NK-92 treated with Interleukin-12 subunit alpha and Interleukin-12 subunit beta, amount 100 ng/mL, for 24 hours (cell line): ENCODE measurements at places on chromosomes 3 and 15.

- DNase-seq = no peak
These were observed 13.1 kb upstream of the ABHD2 start for GRCh38 chr15:89075101-89075640.

GRCh38 chr3:76582632-76583378 is 457.1 kb upstream of the ROBO2 start:
- no peak for DNase-seq

GRCh38 chr15:44193651-44194322 is 1.3 kb downstream of the FRMD5 start:
- no peak for DNase-seq

DNA sequence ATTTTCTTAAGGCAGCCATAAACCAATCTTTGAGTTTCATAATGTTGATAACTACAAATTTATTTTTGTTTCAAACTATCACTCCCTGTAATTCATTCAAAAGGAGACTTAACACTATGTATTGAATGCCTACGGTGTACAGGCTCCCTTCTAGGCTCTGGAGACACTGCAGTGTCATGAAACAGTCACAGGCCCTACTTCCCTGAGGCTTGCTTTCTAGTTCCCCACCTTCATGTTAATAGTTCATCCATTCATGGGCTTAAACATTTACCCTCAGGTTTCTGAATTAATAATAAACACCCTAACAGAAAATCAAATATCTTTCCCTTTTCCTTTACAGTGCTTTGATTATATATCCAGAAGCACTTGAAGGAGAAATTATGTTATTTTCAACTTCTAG is 168.7 kb downstream of the CHL1 start:
- no peak for DNase-seq

DNA sequence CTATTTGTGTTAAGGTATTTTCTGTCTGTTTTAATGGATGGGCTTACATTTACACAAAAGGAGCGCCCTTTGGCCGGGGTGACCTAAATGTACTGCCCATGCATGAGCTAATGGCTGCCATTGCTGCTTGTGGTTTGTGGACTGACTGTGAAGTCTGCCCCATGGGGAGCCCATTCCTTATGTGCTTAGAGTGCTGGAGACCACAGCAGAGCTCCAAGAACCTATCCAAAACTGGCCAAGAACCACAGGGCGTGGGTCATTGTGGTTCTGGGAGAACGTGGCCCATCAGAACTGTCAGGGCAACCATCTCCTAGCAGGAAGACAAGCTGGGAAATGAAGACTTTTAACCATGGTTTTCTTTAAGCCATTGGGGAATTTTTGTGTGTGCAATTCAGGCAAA is 105.3 kb downstream of the CHDH start:
- no peak for DNase-seq

- DNase-seq = no peak
These were observed 429 bp downstream of the PARP9 start for GRCh38 chr3:122563717-122564025.
